ENCODE measurements at places on chromosomes 1 and 21. TPM values are rescaled to one million over a fixed set of nuclear protein-coding genes. Genes with fewer than 3 reads are reported as not detected.

TTLL7 gene
- 117 TPM for total RNA-seq

CATSPERE gene
- 1.5 TPM for total RNA-seq

AMPD1 gene
- total RNA-seq: not detected

PPM1J gene
- total RNA-seq: 1.00 TPM

BNIPL gene
- total RNA-seq: 0.54 TPM

LAD1 gene
- total RNA-seq: not detected

LCE2D gene
- not detected for total RNA-seq

KCNE1 gene
- total RNA-seq: 0.64 TPM

- DNase-seq: no peak
Observed at GRCh38 chr21:43376478-43376882, 50.5 kb downstream of the SIK1 start.

- DNase-seq: peak; percentile 28
Observed at GRCh38 chr1:157580179-157580827, 17.6 kb downstream of the FCRL4 start.

- peak; percentile 18 for DNase-seq
Observed at GRCh38 chr1:1427106-1427819, 6.2 kb upstream of the ANKRD65 start.

- no peak for DNase-seq
Observed at GRCh38 chr21:29248124-29248523, 50.6 kb upstream of the BACH1 start.

DNA sequence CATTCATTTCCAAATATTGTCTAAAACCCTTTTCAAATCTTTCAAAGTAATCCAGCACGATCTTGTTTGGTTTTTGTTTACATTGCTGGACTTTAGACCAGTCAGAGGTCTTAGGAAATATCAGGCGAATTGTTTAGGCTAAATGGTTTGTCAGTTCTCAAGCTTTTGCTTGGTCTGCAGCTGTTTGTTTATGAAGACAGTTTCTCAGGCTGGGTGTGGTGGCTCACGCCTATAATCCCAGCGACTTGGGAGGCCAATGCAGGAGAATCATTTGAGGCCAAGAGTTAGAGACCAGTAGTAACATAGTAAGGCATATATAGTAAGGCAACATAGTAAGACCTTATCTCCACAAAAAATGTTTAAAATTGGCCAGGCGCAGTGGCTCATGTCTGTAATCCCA is 77.5 kb downstream of the DNTTIP2 start:
- no peak for DNase-seq

GRCh38 chr1:173257805-173258204 is 50.7 kb upstream of the TNFSF4 start:
- no peak for DNase-seq

DNA sequence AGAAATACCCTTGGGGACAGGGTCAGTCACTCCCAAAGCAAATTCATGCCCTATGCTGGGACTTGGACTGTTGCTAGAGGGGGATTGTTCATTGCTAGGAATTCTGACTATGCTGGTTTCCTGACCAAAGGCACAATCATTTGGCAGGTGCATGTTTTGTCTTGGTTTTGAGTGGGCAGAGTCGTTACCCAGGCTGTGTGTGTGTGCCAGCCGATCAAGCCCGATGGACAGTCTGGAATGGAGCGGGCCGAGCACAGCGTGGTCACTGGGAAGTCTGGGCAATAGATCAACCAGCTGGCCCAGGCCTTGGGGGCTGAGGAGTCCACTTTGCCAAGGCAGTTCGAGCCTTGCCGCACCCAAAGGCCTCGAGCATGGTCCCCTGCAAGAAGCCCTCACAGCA is 60.9 kb downstream of the HTR6 start:
- DNase-seq: peak; percentile 11

DNA sequence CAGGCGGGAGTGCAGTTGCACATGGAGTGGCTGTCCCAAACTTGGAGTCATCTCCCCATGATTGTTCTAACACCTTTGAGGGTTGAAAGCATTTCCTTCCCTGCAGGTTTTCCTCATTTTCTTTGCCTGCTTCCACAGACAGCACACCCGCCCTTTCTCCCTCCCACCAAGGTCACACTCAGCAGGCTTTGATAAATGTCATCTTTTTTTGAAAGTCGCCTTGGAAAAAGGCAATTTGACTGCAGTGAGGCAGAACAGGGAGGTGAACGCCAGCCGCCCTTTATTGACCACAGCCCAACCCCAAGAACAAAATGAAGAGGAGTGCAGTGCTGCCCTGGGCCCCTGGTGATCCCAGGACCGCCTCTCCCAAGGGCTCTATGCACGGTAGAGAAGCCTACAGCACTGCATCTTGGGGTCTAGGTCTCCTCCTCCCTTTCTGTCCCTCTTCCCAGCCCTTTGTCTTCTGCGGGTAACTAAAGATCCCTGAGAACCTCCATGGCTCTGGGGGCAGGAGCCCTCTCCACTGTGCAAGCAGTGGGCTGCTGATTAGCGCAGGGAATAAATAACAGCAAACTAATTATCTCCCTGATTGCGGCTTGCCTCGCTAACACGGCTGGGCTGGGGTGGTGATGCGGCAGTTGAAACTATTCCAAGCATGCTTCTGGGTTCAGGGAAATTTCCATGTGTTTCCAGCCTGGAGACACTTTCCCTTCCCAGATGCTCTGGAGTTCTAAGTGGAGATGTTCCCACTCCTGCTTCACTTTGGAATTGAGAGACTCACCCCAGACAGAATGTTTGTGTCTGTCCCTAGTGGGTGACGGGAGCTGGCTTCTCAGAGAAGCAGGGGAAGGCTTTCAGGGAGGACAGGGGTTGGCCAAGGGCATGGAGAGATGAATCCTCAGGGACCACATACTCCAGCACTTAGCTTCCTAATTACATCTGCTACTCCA is 11.8 kb upstream of the AMIGO1 start:
- DNase-seq: no peak

DNA sequence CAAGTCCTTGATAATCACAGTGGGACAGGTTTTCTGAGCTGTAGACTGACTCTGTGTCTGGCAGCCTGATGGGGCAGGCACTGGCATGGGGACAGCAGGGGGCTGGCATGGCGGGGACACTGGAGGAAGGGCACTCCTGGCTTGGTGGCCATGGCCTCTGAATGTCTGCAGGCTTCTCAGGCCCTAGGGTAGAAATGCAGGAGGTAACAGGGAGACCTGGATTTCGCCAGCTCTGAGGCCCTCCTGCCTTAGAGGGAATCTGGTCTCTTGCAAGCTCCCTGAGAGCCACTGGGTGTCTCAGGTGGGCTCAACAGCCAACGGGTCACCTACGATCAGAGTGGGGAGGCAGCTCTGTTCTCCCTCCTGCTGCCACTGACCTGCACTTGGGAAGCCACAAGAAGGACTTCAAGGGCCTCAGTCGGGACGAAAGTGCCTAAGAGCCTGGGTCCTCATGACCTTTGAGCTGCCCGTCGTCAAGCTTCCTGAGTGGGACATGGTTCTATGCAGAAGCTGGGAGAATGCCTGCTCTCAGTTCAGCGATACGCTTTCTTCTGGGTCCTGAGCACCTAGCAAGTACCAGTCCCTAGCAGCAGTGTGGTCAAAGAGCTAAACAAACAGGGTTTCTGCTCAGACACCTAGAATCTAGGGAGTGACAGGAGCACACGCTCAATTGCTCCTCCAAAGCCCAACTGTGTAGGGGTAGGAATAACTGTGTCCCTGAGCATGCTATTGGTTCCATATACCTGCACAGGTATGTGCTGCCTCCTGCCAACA is 569.0 kb downstream of the PTPRU start:
- DNase-seq: no peak

- no peak for DNase-seq
Observed at GRCh38 chr21:18622383-18622782, 218.8 kb upstream of the TMPRSS15 start.

DNA sequence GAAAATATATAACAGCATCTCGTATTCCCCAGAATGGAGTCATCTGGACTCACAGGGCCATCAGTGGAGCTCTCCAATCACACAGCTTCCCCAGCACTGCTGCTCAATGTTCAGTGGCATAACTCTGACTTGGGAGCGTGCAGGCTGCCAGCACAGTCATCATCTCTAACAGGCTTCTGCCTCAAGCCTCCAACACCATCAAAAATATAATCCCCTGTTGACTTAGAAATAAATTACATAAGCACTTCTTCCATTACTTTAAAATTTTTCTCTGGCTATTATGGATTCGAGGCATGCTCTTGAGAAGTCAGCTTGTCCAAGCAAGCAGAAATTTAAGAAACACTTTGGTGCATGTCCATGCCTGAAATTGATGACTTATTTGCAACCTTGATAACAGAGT is 6.2 kb downstream of the DUSP23 start:
- no peak for DNase-seq

DNA sequence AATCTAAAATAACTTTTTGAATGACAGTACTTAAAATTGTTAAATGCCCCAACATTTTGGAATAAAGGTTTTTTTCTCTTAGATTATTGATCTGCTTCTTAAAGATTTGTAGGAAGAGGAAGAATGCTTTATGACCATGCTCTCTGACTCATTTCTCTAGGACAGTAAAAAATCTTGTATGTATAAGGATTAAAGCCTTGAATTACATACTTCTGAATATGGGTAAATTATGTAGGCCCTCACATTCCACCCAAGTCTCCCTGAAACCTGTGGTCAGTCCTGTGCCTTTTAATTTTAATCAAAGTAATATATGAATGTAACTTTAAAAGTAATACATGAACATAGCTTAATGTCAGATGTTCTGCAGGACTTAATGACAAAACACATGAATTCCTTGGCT is 50.5 kb downstream of the ABCD3 start:
- no peak for DNase-seq

- DNase-seq: no peak
Observed at GRCh38 chr21:28308516-28308915, 684.2 kb downstream of the LTN1 start.

DNA sequence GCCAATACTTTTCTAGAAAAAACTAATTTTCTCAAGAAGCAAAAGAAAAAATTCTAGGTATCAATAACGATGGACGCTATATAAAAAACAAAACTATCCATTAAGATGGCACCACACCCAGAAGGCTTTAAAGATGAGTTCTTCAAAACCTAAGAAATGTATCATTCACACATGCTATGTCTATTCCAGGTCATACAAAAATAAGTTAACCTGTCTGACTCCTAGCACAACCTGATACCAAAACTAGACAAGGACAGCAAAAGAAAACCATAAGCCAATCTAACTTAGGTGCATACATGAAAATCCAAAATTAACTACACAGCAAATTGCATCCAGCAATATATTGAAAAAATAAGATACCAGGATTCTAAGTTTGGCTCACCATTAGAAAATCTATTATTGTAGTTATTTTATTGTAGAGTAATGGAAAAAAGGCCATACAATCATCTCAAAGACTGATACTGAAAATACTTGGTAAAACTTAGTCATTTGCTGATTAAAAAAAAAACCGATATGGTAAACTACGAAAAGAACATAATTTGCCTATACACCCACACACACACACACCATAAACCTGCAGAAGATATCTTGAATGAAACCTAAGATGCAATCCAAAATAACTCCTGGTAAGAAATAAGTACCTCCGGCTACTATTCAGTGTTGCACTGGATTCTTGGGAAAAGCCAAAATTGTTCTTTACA is 55.0 kb downstream of the TRAF5 start:
- no peak for DNase-seq

DNA sequence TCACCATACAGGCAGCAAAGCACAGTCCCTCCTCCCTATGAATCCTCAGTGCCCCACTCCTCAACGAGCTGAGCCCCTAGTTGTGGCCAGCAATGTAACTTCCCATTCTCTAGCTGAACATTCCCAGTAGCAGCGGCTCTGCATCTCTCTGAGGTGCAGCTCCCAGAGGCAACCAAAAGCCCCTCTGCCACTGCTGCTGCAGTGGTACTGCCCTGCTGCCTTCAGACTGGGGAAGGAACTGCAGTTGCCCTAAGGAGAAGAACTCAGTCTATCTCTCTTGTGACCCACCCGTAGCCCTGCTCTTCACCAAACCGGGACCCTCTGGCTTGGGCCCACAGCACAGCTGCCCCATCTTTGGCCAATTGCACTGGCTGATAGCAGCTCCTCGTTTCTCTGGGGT is 31.6 kb downstream of the PYHIN1 start:
- no peak for DNase-seq

GRCh38 chr1:3316340-3316943 is 138.0 kb upstream of the ARHGEF16 start:
- DNase-seq: no peak

DNA sequence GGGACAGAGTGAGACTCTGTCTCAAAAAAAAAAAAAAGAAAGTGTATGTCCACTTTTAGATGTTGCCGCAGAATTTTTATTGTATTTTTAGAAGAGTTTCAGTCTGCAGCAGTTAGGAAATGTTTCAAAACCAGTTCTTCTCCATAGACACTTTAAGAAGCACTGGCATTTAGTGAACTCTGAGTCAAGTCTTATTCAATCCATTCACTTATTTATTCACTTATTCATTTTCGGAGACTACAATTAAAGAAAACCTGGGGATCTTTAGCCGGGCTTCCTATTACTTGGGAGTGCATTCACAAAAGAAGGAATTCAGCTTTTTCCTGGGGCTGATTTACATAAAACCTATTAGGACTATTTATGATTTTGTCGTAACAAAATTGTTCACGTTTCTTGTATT is 12.3 kb downstream of the RCAN3 start:
- no peak for DNase-seq

GRCh38 chr1:165717918-165718515 is 19.7 kb upstream of the ALDH9A1 start:
- peak; percentile 45 for DNase-seq

DNA sequence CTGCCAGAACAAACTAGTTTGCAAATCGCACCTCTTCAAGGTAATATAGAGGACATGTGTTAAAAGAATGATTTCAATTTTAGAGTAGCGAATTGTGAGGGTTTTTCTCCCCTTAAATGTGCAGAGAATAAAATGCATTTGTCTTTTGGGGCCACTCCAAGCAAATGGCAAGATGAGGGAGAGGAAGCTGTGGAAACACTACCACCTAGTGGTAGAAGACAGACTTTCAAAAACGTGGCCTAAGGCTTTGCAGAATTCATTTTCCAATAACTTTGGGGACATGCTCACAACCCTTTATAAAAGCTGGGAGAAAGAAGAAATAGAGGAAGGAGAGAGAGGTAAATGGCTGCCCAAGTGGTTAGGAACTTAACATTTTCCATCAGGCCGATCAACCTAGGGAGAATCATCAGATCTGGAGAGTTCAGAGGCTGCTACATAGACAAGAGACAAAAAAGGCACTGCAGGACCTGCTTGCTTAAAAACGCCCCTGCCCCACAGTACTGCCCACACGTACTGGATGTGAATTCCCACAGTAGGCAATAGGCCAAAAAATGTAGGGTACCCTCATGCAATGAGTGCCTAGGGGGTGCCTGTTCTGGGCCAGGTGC is 15.7 kb upstream of the RCAN1 start:
- DNase-seq: peak; percentile 71

DNA sequence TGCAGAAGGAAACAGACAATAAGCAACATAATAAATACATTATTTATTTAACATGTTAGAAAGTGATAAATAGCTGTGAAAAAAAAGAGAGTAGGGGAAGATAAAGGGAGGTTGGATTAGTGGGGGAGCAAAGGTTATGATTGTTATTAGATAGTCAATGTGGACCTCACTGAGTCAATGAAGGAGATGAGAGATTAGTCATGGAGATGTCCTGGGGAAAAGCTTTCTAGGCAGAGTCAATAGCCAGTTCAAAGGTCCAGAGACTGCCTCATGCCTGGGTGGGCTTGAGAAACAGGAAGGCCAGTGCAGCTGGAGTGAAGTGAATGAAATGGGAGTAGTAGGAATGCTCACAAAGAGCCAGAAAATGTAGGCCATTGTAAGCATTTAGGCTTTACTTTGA is 187.1 kb upstream of the CACYBP start:
- no peak for DNase-seq

Data from cerebellum (tissue), 4 donors.